Mesothelial cell of epicardium (in vitro differentiated cells): ENCODE measurements at places on chromosomes 3 and 15. TPM values are rescaled to one million over a fixed set of nuclear protein-coding genes. Genes with fewer than 3 reads are reported as not detected.
A peak's percentile ranks its signal among the peaks of the same experiment; 100 is the strongest.

PATL2 gene
- 0.66 to 1.3 TPM (median 1.1 TPM) in 3 replicates for total RNA-seq

DNA sequence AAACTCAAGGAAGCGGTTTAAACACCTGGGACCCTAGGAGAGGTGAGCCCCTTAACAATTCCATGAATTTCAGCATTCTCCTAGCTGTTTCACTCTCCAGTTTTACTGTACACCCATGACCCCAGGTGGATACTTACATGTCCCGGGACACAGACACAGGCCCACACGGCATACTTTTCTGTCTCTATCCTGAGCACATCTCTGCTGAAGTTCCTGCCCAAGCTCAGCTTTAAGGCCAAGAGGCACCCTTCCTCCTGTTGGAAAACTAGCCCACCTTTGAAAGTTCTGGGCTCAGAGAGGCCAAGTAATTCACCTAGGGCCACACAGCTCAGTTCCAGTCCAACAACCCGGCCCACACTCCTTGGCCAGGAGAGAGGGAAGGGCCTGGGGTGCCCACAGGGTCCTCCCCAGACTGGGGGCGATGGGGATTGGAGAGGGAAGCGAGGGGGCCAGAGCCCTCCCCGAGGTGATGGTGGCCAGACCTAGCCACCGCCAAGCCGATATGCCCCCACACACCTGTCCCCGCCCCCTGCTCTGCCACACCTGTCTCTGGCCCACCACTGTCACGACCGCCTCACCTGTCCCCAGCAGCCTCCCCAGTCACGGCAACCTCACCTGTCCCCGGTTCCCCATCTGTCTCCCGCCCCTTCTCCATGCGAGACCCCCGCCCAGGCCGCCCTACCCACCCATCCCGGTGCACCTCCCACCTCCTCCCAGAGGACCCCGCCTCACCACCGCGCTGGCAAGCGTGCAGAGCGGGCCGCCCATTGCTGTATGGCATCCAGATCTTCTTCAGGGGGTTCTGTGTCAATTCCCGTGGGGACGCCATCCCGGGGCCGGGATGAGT, 431 bp downstream of the PFKFB4 start:
- no peaks in the 10 kb centered on the region for H3K36me3 ChIP-seq
- peak overlapping the region; percentile 61 for H3K27ac ChIP-seq
- H3K4me3 ChIP-seq, result peak overlapping the region; percentile 85
- H3K27me3 ChIP-seq, result no peaks in the 10 kb centered on the region
- peaks cover 38% of the 10 kb centered on the region for H3K4me1 ChIP-seq
- no peak for DNase-seq

DNA sequence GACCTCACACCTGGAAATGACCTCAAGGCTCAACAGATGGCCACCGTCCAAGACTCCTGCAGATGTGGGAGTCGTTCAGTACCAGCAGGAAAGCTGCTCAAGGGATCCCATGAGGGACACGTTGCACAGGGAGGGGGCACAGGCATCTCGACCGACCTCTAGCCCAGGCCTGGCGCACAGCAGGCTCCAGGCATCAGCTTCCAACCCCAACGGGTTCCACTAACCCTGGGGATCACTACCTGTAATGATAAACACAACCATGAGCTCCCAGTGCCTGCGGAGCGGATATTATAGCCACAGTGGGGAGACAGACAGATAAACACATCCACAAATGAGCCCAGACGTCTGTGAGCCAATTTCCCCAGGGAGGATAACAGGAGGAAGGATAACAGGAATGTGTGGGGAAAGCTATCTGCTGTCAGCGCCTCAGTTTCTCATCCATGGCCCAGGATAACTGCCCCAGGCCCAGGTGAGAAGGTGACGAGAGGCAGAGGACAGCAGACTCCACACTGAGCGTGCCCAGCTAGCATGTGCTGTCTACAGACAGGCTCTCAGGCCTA, 19.9 kb downstream of the NUP210 start:
- no peak overlapping the region for H3K4me3 ChIP-seq
- DNase-seq, result no peak
- peak overlapping the region; percentile 12 for H3K27ac ChIP-seq
- no peaks in the 10 kb centered on the region for H3K27me3 ChIP-seq
- peaks cover 8% of the 10 kb centered on the region for H3K36me3 ChIP-seq
- H3K4me1 ChIP-seq, result no peaks in the 10 kb centered on the region

C3orf20 gene
- 0.09 to 0.13 TPM (median 0.11 TPM) in 3 replicates for total RNA-seq

DNA sequence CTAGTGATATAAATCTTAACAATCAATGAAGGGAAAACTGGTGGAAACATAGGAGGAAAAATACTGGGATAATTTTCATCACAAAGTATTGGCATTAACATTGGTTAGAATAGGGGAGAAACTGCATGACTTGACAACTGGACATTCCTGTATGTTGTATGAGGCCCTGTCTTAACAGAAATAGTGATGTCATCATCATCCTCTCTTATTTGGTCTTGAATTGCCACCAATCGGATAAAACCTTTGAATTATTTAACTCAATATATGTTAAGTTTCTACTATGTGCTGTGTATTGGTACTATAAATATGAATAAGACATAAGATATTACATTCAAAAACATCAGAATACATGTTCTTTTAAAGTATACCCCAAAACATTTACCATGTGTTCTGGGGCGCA, 130.1 kb upstream of the CCDC54 start:
- no peak overlapping the region for H3K4me3 ChIP-seq
- H3K27ac ChIP-seq, result no peak overlapping the region
- peaks cover 47% of the 10 kb centered on the region for H3K36me3 ChIP-seq
- DNase-seq, result no peak
- H3K27me3 ChIP-seq, result no peaks in the 10 kb centered on the region

- no peaks in the 10 kb centered on the region for H3K4me1 ChIP-seq
- DNase-seq, result no peak
- no peak overlapping the region for H3K4me3 ChIP-seq
- H3K27ac ChIP-seq, result no peak overlapping the region
- no peaks in the 10 kb centered on the region for H3K36me3 ChIP-seq
These were observed 38.8 kb upstream of the EIF5A2 start for GRCh38 chr3:170947018-170947769.

DNA sequence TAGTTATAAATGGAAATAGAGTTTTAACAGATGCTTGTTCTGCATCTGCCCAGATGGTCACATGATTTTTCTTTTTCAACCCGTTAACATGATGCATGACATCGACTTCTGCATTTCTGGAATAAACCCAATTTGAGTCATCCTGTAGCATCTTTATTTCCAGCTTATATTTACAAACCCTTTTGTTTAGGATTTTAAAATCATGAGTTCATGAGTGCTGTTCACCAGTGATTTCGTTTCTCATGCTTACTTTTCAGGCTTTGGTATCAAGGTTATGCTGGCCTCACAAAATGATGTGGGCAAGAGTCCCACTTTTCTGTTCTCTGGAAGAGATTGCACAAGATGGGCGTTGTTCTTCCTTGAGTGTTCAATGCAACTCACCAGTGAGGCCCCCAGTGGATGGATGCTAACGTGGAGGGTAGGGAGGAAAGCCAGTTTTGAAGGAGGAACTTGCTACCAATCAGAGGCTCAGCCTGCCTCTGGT, 5.2 kb downstream of the HRH1 start:
- no peaks in the 10 kb centered on the region for H3K36me3 ChIP-seq
- H3K4me3 ChIP-seq, result no peak overlapping the region
- DNase-seq, result no peak
- H3K4me1 ChIP-seq, result peaks cover 10% of the 10 kb centered on the region
- H3K27me3 ChIP-seq, result peaks cover 88% of the 10 kb centered on the region

DNA sequence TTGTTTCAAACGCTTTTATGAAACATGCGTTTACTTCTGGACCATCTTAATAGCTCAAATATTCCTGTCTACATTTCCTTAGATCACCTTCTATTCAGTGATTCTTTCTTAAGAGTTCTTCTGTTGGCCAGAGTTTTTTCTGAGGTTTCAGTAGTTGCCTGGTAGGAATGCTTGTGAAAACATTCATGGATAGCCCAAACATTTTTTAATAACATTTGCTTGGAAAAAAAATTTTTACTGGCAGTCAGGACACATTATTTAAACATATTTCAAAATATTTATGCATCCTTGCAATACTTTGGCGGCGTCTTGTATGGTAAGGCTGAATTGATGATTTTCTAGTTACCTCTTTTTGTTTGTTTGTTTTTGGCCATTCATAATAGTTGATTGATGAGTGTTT, 47.4 kb upstream of the ZBTB20 start:
- H3K27me3 ChIP-seq, result peaks cover 3% of the 10 kb centered on the region
- H3K27ac ChIP-seq, result no peak overlapping the region
- peaks cover 2% of the 10 kb centered on the region for H3K36me3 ChIP-seq

BLM gene
- 11.2 to 13.4 TPM (median 12.9 TPM) in 3 replicates for total RNA-seq

- H3K36me3 ChIP-seq, result no peaks in the 10 kb centered on the region
- H3K27me3 ChIP-seq, result no peaks in the 10 kb centered on the region
- H3K27ac ChIP-seq, result no peak overlapping the region
- H3K4me3 ChIP-seq, result no peak overlapping the region
These were observed 372.8 kb upstream of the TBL1XR1 start for GRCh38 chr3:177569875-177570657.

GRCh38 chr3:126105691-126106187, 21.8 kb upstream of the SLC41A3 start:
- H3K4me3 ChIP-seq, result no peak overlapping the region
- no peaks in the 10 kb centered on the region for H3K4me1 ChIP-seq
- H3K36me3 ChIP-seq, result no peaks in the 10 kb centered on the region
- no peak for DNase-seq
- no peaks in the 10 kb centered on the region for H3K27me3 ChIP-seq

DNA sequence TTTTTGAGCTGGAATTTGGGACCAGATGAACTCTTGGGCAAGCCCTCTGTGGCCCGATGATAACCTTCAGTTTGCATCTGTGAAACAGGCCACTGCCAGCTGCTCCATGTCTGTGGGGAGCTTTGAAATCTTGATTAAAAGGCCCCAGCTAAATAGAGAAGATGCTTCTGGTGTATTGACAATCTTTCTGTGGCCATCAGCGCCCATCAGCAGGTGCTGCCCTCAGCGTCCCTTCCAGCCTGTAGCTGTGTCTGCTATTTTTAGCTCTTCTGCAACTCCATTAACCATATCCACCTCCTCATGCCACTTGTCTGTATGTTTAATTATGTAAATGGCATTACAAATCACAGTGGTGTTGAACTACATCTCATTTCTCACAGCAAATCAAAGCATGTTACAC, 54.0 kb downstream of the CHCHD6 start:
- no peak for DNase-seq
- H3K4me1 ChIP-seq, result peaks cover 12% of the 10 kb centered on the region
- no peaks in the 10 kb centered on the region for H3K27me3 ChIP-seq
- H3K36me3 ChIP-seq, result peaks cover 13% of the 10 kb centered on the region
- no peak overlapping the region for H3K4me3 ChIP-seq
- H3K27ac ChIP-seq, result no peak overlapping the region

DNA sequence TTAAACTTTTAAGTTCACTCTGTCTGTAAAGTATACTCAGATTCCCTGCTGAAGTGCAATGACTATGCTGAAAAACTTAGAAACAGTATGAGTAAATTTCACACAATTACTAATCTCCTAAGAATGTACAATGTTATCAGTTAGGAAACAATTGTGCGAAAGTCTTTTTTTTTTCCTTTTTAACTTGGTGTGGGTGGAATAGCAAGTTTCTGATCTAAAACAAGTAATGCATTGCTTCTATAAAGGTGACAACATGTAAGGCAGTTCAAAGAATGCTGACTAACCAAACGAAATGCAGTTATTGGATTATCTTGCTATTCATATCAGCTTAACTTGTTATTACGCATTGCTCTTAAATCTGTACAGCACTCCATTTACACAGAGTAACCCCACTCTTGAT, 19.3 kb upstream of the SLC12A8 start:
- H3K4me3 ChIP-seq, result no peak overlapping the region
- no peak for DNase-seq
- no peak overlapping the region for H3K27ac ChIP-seq
- H3K4me1 ChIP-seq, result peaks cover 3% of the 10 kb centered on the region
